GOT3 (cell line): ENCODE measurements at places on chromosomes 16 and 17.

- DNase-seq: no peak
Measured at GRCh38 chr17:44786551-44787081, 27.8 kb downstream of the ADAM11 start.

GRCh38 chr17:57228911-57229310 is 27.4 kb upstream of the MSI2 start:
- no peak for DNase-seq

DNA sequence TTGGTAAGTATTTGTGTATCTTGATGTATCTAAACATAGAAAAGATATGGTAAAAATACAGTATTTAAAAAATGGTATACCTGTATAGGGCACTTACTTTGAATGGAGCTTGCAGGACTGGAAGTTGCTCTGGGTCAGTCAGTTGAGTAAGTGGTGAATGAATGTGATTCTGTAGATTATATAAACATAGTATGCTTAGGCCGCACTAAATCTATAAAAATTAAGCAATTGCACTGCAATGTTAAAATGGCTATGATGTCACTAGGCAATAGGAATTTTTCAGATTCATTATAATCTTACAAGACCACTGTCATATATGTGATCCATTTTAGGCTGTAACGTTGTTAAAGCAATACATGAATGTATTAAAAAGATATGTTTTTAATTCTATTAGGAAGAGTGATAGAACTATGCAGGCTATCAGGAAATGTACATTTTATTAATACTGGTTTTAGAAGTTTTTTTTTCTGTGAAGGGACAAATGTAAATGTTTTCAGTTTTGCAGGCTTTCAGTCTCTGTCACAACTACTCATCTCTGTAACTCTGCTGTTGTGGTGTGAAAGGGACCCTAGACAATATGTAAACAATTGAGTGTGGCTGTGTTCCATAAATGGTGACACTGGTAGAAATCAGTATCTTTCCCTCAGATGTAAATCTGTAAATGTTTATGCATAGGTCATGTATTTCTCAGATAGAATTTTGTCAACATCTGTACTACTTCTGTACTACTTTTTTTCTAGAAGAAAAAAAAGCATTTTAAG is 10.5 kb downstream of the CBFB start:
- no peak for DNase-seq

- no peak for DNase-seq
Measured at GRCh38 chr17:67569873-67570272, 147.9 kb upstream of the NOL11 start.

DNA sequence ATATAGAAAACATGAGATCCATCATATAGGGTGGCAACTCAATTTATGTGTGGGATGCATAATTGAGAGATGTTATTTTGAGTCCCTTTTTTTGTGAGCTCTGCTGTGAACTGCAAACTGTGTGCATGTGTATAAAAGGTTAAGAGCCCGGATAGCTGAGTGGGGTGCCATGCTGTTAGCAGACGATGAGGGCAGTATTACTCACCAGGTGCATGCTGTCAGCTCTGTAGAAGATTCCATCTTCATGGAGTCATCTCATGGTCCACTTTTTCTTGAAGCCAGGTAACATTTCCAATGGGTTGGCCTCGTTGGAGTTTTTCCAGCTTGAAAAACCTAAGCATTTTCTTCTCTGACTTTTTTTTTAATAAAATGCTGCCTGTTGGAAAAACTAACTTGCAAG is 43.0 kb upstream of the RHBDL3 start:
- DNase-seq: no peak

DNA sequence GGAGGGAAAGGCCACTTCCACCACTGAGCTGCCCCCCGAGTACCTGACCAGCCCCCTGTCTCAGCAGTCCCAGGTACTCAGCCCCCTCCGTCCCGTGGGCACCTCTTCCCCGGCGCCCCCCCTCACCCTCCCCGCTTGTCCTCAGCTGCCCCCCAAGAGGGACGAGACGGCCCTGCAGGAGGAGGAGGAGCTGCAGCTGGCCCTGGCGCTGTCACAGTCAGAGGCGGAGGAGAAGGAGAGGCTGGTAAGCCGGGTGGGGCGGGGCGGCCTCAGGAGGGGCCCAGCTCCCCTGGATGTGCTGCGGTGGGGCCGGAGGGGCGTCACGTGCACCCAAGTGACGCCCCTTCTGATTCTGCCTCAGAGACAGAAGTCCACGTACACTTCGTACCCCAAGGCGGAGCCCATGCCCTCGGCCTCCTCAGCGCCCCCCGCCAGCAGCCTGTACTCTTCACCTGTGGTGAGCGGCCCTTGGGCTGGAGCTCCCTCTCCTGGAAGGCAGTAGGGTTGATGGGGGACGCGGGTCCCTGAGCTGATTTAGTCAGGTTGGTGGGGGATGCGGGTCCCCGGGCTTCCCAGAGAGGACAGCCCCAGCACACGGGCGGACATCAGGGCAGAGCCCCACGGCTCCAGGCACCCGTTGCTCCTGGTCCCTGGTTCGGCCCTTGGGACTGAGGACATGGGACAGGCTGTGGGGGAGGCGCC is 9.5 kb upstream of the MRPL12 start:
- DNase-seq: no peak

- DNase-seq: no peak
Measured at GRCh38 chr16:12625068-12625467, 178.6 kb downstream of the CPPED1 start.

DNA sequence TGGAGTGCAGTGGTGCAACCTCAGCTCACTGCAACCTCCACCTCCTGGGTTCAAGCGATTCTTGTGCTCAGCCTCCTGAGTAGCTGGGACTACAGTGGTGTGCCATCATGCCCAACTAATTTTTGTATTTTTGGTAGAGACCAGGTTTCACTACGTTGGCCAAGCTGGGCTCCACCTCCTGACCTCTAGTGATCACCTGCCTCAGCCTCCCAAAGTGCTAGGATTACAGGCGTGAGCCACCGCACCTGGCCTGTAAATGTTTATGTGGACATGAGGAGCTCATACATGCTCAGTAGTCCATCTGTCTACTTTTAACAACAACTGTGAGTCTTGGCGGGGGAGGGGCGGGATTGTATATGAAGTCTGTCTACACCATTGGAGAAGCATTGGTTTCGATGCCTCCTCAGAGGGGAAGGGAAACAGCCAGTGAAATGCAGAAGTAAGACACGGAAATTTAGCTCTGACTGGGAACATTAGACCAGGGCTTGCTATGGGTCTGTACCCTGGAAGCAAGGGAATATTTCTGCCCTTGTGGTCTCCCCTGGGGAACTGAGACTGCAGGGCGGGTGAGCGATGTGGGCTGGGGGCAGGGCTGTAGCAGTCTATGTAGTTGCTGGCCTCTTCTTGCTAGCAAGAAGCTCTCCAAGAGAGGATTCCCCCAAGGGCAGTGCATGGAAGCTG is 9.3 kb downstream of the NUBP1 start:
- DNase-seq: no peak

DNA sequence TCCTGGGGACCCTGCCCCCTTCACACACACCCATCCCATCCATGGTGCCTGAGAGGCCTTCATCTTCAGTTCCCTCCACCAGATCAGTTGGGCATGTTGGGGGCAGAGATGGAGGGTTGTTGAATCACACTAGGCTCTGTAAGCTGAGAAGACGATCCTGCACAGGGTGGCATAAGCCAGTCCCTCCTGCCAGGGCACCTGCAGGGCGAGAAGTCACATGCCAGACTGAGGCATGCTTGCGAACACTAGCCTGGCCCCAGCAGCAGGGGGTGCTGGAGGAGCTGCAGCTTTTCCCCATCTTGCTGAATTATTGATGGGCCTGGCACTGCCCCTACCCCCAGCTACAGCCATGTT is 6.1 kb upstream of the TBX2 start:
- DNase-seq: no peak

DNA sequence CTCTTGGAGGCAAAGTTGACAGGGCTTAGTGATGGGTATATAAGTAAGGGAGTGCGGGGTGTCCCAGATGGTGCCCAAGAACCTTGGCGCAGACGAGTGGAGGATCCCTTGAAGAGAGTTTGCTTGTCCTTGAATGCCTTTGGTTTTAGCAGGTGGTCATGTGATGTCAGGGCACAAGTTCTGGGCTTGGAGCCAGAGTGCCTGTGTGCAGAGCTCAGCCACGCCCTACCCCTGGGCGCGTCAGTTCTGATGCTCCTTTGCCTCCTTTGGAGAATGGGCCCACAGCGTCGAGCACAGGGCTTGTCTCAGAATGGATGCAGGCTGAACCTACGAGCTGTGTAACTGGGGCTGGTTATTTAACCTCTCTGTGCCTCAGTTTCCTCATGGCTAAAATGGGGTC is 412.2 kb upstream of the EEF2KMT start:
- DNase-seq: no peak

GRCh38 chr16:77918809-77919707 is 103.3 kb upstream of the CLEC3A start:
- no peak for DNase-seq

GRCh38 chr16:49608779-49609178 is 235.2 kb downstream of the C16orf78 start:
- no peak for DNase-seq

DNA sequence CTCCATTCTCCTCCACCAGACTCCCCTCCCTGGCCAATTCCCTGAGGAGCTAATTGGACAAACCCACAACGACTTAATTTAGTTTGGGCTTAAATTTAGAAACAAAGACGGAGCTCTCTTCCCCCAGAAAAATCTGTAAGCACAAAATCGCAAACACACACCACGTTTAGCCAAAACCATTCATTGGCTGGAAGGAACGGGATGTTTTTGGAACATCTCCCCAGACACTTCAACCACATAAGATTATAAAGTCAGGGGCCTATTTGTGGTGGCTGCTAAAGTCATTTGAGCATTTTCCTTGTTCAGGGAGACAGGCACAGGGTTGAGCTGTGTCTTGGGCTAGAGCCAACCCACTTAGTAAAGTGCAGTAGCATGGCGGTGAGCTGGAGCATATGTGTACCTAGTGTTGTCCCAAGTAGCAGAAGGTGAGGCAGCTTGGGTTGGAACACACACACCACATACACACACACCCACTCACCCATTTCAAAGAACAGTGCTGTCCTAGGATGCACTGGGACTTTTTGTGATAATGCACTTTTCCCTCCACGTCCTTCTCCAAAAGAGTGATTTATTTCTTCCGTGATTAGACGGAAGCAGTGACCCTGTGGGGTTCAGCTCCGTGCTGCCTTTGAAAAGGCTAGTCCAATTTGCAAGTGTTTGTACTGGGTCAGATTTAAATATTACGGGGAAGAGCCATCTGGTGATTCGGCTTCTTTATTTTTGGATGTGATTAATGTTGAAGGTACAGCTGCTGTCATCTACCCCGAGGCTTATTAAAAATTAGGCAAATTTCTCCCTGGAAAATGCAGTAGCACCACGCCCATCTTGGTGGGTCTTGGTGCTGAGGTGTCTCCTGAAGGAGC is 32.2 kb downstream of the ELAC2 start:
- DNase-seq: no peak

- no peak for DNase-seq
Measured at GRCh38 chr17:80313160-80313829, 52.6 kb downstream of the RNF213 start.

- DNase-seq: no peak
Measured at GRCh38 chr16:21590287-21590686, 9.1 kb upstream of the METTL9 start.

GRCh38 chr16:87406495-87407088 is 14.5 kb downstream of the MAP1LC3B start:
- no peak for DNase-seq

DNA sequence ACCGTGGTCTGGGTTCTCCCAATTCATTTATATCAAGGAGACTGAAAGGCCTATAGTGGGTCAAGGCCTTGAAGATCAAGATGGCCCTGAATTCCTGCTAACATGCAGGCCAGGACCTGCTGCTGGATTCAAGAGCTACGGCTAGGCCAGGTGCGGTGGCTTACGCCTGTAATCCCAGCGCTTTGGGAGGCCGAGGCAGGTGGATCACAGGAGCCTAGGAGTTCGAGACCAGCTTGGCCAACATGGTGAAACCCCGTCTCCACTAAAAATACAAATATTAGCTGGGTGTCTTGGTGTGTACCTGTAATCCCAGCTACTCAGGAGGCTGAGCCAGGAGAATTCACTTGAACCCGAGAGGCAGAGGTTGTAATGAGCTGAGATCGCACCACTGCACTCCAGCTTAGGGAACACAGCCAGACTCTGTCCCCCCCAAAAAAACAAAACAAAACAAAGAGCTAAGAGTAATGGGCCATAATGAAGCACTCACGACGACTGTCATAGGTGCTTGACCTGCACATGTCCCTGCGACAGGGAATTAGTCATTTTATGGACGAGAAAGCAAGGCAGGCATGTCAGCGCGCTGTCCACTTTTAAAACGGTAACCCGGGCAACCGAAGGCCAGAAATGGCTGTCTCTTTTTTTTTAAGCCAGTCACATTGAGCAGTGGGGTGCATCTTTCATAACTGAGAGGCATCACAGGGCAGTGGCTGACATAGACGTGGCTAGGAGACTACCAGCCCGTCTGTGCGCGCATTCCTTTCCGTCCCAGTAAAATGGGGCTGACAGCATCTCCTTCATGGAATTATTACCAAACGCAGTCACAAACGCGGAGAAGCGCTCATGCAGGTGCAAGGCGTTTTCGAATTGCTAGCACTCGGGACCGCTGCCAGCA is 1.0 kb upstream of the FBRS start:
- DNase-seq: no peak

- DNase-seq: no peak
Measured at GRCh38 chr16:67101311-67102082, 8.2 kb upstream of the PHAF1 start.

GRCh38 chr17:27807567-27808470 is 7.5 kb upstream of the NOS2 start:
- DNase-seq: no peak

DNA sequence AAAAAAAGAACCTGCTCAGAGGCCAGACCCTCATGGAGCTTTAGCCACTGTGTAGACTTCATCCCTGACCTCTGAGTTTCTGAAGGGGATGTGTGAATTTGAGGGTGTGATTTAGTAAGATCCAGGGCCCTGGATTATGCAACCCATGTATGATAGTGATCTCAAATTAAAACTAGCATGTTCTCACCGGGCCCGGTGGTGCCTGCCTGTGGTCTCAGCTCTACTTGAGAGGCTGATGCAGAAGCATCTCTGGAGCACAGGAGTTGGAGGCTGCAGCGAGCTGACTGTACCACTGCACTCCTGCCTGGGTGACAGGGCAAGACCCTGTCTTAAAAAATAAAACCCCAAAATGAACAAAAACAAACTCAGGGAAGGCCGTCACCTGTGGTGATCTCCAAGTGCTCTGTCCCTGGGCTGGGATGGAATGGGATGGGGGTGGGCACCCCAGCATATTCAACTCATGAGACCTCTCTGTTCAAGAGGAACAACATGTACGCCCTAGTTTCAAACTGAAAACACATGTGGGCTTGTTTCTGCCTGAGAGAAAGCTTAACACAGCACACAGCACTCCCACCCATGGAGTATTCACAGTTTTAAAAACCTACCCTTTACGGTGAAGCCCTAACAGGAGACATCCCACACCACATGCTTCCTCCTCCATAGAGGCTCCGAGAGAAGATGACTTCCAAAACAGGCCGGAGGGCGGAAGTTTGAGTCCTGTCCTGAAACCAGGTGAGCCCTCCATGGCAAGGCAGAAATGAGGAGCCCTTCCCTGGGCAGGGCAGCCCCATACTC is 30.1 kb downstream of the GNPTG start:
- no peak for DNase-seq

GRCh38 chr16:55835581-55835980 is 2.7 kb upstream of the CES1 start:
- no peak for DNase-seq

GRCh38 chr17:35684055-35684802 is 47.2 kb upstream of the RASL10B start:
- DNase-seq: no peak

- no peak for DNase-seq
Measured at GRCh38 chr16:83541231-83541630, 266.5 kb upstream of the HSBP1 start.

GRCh38 chr17:9521062-9521461 is 54.6 kb downstream of the STX8 start:
- DNase-seq: no peak
